ENCODE measurements at places on chromosomes 11 and 22.

DNA sequence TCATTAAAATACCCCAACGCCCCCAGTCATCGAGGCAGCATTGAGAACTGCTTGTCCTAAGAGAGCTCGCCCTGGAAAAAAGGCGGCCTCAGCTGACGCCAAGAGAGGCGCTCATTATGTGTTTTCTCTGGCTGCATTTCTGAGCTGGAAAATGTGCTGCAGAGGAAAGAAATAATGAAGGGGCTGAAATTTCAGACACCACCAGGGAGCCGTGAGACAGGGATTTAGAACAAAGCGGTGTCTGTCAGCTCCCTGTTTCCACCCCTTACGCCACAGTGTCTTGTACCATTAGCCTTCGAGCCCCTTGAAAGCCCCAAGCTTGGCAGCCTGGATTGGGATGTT, 14.4 kb downstream of the USH1C start:
- no peak for DNase-seq

- no peak for DNase-seq
Observed at GRCh38 chr11:9180784-9181183, 84.4 kb downstream of the DENND5A start.

GRCh38 chr11:35943713-35944502, at the start of gene LDLRAD3:
TSS of gene LDLRAD3 (plus strand) at chr11:35944062. CDS start at chr11:35944099, 37 bp downstream.
- peak; percentile 72 for DNase-seq

- no peak for DNase-seq
Observed at GRCh38 chr22:46910624-46911023, 148.2 kb downstream of the TBC1D22A start.

DNA sequence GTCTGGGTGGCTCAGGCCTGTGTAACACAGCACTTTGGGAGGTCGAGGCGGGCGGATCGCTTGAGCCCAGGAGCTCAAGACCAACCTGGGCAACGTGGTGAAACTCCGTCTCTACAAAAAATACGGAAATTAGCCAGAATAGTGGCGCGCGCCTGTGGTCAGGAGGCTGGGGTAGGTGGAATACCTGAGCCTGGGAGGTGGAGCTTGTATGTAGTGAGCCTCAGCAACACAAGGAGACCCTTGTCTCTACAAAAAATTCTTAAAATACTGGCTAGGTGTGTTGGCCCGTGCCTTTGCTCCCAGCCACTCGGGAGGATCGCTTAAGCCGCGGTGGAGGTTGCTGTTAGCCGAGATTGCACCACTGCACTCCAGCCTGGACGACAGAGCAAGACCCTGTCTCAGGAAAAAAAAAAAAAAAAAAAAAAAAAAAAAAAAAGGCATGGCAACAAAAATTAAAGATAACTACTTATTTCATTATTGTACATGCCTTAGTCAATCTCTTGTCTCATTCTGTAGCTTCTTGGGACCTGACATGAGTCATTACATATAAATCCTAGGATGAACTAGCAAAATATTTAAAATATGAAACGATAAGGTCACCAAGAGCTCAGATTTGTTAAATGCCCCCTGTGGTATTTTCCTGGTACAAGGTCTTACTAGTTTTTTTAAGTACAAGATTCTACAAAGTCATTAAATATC, 1.1 kb downstream of the TAF1D start:
- DNase-seq = peak; percentile 75
